ENCODE measurements at places on chromosomes 11 and 22.
A peak's percentile ranks its signal among the peaks of the same experiment; 100 is the strongest.

DNA sequence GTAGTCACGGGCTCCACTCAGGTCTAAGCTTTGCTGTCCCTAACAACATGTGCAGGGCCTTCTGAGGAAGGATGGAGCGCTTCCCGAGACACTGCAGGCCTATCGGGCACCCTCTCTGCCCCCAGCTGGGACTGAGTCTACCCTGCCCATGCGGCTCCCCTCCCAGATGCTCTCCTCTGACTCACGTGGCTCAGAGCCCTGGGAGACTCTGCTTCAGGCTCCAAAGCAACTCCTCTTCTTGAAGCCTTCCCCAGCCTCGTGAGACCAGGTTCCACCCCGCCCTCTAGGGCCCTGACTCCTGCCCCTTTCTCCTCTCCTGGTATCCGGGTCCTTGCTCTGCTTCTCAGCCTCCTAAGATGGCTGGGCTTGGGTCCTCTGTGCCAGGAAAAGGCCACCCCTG is 28.4 kb upstream of the ARFGAP3 start:
- no peak for DNase-seq

GRCh38 chr11:132312701-132313111 is 942.3 kb downstream of the NTM start:
- DNase-seq, result no peak

DNA sequence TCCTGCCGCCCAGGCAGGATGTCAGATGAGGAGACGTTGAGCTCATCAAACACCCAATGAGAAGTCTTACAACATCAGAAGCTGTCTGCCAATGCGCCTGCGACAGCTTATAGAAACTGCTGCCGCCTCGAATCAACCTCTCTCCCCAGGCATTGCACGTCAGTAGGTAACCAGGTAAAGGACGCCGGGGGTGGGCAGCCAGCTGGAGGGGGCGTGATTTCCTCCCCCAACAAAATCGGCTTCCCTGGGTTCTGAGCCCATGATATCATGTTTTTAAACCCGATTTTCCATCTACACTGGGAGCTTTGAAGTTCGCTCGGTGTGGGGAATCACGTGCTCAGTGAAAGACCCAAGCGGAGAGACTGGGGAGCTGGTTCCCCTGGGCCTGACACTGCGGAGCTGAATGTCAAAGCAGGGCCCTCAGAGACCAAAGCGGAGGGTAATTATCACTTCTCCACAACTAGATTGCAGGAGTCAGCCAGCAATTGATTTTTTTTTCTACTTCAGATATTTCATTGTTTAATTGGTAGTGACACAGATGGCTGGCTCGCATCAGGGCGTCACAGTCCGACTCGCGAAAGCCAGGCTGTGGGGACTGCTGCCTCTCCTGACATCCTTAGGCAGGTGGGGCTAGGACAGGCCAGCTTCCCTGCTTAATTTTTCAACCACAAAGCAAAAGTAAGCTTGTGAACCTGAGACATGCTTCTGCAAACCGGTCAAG is 15.4 kb downstream of the FAM83F start:
- no peak for DNase-seq

DNA sequence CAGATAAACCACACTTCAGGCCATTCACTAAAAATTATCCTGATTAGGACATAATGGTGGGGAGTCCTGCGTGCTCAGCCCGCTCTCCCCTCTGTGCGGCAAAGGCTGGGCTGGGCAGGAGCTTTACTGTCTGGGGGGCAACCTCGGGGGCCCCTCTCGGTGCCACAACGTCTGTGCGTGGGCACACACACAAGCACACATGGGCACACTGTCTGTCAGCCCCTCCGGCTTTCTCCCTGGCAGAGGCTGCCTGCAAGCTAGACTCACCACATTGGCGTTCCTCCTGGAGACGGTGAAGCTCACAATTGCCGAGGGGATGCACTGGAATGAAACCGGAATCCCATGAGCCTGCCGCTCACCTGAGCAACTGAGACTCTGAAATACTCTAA is 5.2 kb downstream of the MLC1 start:
- DNase-seq, result no peak

DNA sequence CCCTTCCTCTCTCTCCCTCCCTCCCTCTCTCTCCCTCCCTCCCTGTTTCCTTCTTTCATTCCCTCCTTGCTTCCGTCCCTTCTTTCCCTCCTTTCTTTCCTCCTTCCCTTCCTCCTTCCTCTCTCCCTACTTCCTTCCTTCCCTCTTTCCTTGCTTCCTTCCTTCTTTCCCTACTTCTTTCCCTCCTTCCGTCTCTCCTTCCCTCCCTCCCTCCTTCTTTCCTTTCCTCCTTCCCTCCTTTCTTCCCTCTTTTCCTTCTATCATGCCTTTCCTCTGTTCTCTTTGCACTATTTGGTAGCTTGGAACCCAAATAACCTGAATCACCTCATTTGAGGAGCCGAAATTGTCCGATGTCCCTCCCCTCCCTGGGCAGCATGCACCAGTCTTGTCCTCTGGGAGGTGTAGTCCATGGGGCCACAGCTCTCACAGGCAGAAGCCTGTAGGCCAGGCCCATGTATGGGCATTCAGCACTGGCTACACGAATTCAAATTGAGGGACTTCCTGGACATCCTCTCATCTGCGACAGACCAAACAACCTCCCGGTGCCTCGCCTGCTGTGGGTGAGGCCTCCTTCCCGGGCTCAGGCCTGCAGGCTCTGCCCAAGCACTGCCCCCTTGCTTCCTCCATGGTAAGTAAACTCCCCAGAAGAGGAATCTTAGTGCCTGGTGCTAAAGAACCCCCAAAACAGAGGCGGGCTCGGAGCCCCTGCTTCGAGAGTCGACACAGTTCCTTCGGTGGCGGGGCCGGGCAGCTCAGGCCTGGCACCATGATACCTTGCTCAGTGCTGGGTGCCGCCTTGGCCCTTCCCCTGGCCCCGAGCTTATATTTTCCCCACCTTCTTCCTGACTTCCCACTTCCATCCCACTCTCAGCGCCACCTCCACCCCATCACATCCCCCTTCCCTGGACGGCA is 454.1 kb upstream of the CADM1 start:
- DNase-seq, result no peak

DNA sequence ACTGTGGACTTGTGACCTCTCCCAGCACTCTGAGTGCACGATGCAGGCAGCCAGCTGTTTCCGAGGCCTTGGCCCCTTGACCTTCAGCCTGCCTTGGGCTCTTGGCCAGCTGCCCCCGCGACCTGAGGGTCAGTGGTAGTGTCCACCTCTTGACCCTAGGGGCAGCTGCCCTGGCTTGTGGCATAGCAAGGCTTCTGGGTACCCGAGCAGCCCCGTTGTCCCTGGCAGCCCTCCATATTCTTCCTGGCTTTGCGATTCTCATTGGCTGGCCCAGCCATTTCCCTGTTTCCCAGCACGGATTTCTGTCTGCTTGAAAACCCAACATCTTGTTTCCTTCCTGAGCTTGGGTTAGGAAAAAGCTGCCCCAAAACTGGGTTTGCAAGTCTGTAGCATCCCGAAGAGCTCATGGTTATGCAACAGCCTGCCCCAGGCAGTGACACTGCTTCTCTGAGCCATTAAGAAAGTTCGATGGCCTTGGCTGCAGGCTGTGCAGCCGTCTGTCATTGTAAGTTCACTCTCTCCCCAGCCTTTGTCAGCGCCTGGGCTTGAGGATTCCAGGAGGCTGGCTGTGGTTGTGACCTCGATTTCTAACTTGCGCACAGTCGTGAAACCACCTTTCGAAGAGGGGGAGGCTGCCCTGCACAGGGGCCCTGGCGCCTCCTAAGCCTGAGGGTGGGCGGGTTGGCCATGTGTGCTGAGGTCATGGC is 48.8 kb downstream of the FBLN1 start:
- DNase-seq, result no peak

DNA sequence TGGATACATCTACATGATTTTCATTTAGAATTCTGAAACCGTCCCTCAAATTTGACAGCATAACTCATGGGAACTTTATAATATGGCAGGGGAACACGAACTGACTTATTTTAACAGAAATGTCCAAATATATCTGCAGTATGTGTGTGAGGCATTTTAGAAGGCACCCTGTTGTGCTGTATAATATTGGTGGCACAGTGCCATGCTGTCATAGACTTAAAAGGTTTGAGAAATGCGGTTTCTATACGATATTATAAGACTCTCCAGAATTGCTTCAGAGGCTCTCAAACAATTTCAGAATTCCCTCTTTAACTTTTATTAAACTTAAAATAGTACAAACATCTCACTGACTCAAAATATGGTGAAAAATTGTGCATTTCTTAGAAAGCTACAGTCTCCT is 181.6 kb downstream of the MSANTD4 start:
- no peak for DNase-seq

DNA sequence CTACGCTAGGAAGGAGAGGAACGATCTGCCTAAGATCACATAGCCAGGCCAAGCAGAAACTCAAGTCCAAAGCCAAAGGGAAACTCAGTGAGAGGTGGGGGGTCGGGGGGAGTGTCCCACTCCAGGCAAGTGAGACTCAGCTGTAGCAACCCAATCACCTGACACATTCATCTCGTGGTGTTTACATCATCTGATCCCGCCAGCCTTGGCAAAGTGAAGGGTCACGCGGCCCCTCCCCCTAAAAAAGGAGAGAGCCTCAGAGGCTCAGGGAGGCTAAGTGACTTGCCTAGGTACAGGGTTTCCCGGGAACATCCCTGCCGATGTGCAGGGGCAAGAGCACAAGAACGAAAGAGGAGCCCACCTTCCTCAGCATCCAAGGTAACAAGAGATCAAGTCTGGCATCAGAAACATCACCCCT is 21.5 kb downstream of the MYH9 start:
- no peak for DNase-seq

GRCh38 chr11:12800032-12800671 is 125.9 kb downstream of the TEAD1 start:
- no peak for DNase-seq

- DNase-seq, result peak; percentile 52
Observed at GRCh38 chr11:65454696-65455456, 32.3 kb downstream of the NEAT1 start.

All from stimulated activated CD8-positive, alpha-beta memory T cell treated with anti-CD3 and anti-CD28 coated beads, Interleukin-4, amount 100 ng/mL, for 4 hours (primary cell).